Mesothelial cell of epicardium (in vitro differentiated cells): ENCODE measurements at places on chromosomes 16 and 17. TPM values are rescaled to one million over a fixed set of nuclear protein-coding genes. Genes with fewer than 3 reads are reported as not detected.

CCDC154 gene
- total RNA-seq, result 3.9 to 5.6 TPM (median 4.2 TPM) in 3 replicates

CORO7 gene
- 32.9 to 35.1 TPM (median 34.1 TPM) in 3 replicates for total RNA-seq

GUCY2D gene
- 0.34 to 0.75 TPM (median 0.69 TPM) in 3 replicates for total RNA-seq

NPB gene
- 0.75 to 1.7 TPM (median 1.2 TPM) in 3 replicates for total RNA-seq

UBALD1 gene
- 51.3 to 59.3 TPM (median 53.1 TPM) in 3 replicates for total RNA-seq
